NCI-H524 (cell line): ENCODE measurements at places on chromosomes 7 and 10.

DNA sequence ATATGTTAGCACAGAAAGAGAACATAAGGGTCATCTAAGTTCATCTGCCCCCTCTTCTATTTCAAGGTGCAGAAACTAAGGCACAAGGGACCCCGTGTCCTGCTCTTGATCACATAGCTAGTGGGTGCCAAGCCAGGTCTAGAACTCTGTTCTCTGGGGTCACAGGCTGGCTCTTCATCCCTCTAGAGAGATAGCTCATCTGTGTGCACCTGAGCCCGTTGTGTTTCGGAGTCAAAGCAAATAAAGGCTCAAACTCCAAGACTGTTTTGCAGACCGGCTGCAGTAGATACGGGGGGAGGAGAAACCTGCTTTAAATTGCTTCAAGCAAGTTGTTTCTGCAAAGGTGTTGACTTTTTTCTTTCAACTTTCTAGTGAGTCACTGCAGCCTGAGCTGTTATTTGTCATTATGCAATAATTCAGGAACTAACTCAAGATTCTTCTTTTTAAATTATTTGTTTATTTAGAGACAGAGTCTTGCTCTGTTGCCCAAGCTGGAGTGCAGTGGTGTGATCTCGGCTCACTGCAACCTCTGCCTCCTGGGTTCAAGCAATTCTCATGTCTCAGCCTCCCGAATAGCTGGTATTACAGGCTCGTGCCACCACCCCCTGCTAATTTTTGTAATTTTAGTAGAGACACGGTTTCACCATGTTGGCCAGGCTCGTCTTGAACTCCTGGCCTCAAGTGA lies 6.5 kb downstream of the BLVRA start:
- no peak for DNase-seq

DNA sequence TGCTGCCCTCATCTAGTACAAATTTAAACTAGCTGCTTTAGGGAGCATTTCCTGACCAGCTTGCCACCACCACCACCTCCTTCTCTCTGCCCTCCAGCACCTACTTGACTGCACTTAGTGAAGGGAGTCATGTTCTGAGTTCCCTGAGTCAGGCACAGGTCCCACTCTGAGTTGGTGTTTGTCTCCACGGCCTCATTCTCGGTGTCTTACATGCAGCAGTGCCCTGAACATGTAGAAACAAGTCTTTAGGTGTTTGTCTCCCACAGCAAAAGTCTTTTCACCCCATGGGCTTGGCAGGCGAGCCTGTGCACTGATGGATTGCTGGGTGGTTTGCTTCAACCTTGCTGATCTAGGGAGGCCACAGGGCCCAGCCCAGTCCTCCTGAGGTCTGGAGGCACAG lies 16.9 kb downstream of the TSPAN14 start:
- DNase-seq: no peak

DNA sequence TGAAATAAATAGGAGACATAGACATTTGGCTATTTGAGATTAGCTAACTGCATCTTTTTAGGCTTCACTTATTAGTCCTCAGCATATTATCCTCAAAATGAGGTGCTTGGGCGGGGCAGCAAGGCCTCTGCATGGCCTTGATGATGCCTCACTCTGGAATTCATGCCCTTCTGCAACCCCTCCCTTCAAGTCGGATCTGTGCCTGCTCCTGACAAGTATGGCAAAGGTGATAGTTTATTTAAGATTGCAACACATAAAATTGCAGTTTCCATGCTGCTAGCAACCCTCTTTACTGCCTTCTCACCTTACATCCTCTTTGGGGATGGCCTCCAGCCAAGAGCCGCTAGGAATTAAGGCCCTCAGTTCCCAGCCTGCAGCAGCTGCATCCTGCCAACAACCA lies 241.3 kb upstream of the ADARB2 start:
- DNase-seq: peak; percentile 57

- no peak for DNase-seq
Measured at GRCh38 chr7:101177644-101178043, 2.4 kb downstream of the NAT16 start.

DNA sequence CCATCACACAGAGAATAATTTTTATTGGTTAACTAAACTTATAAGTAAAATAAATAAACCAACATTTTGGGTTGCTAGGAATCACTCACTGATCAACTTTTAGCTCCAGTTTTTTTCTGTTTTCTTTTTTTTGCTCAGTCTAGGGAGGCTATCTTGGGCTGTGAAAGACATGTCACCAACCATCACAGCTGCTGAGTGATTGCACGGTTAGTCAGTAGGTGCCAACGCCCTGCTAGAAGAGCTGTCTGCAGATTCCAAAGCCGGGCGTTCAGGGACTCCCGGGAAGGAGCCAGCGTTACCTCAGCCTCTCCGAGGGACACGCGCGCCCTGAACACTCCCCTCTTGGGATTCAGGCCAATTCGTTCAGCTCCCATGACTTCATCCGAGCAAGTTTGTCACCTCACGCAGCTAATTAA lies 604 bp upstream of the STAM start:
- no peak for DNase-seq

DNA sequence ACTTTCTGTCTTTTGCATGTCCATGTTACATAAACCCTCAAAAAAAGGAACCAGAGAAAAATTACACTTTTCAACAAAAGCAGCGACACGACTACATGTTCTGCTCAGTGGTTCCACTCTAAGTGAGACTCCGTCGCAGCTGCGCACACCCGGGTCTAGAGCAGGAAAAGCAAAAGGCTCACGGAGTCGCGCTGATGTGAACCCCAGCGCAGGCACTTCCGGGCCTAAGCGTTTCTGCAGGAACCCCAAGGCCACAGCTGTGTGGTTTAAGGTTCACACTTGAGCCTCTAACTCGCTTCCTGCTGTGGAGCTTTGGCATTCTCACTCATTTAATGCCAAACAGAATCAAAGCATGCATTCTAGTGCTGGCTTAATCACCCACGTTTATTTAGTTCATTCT lies 240.3 kb downstream of the DNAJB6 start:
- no peak for DNase-seq

GRCh38 chr7:101538596-101539459 lies 90.3 kb downstream of the MYL10 start:
- DNase-seq: peak; percentile 63

GRCh38 chr10:80917636-80918035 lies 379.9 kb downstream of the SH2D4B start:
- DNase-seq: peak; percentile 47

DNA sequence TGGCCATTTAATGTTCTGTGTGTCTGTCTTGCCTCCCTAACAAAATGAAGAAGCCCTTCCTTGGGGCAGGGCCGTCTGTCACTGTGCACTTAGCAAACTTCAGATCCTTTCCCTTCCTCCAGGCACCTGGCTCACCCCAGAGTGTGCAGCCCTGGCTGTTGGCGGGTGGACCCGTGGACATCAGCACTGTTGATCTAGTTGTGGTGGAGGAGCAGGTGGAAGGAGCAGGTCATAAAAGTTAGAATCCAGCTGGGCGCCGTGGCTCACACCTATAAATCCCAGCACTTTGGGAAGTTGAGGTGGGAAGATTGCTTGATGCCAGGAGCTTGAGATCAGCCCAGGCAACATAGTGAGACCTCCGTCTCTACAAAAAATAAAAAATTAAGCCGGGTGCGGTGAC lies 12.7 kb downstream of the RAB19 start:
- no peak for DNase-seq

- no peak for DNase-seq
Measured at GRCh38 chr7:47474937-47475879, 106.7 kb downstream of the TNS3 start.

GRCh38 chr10:25297466-25297865 lies 122.7 kb downstream of the GPR158 start:
- no peak for DNase-seq

DNA sequence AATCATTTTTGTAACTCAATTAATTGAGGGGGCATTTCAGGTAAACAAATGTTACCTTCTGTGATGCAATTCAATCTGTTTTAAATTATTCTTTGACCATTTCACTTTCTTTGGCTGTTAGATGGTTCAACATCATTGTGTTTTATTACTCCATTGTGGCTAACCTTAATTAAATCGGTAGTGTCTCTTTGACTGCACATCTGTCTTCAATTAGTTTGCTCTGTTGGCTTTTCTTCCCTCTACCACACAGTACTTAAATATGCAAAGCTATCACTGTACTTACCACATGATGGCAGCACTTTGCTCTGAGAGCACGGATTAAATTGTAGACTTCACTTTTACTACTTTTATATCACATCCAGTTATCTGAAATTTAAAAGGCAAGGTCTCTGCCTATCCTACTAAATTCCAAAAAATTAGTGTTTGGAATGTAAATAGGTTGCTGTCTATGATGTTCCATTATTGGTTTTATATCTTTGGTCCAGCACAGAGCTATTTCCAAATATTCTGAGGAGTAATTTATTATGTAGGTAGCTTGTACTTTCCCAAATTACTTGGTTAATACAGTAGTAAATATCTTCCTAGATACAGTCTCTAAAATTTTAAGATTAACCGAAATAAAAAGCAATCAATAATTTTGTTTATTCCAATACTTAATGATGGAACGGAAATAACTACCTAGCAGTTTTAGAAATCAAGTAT lies 352.0 kb downstream of the PCLO start:
- peak; percentile 64 for DNase-seq

DNA sequence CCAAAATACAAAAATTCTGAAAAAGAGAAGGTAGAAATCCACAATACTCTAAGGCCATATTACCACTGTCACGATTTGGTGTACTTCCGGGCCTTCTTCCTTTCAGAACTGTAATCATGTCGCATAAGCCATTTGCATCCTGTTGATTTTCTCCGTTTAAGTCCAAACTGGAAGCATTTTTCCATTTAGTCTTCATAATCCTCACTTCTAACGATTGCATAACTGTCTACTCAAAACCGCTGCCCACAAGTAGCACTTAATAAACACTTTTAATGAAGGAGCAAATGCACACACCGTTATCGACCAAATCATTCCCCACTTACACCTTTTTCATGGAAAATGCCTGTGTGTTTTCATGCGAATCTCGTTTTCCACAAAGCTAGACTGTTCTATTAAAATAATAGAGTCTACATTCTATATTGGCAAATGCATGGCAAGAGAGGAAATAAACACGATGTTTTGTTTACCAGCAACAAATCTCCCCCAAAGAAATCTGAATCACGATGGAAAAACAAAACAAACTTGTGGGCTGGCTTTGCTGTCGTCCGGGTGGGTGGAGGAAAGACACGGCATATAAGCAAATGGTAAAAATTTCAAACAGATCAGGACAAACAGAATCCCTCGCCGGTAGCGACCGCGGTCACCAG lies 1.0 kb downstream of the ATE1 start:
- no peak for DNase-seq

- DNase-seq: no peak
Measured at GRCh38 chr7:5489991-5490536, 66.4 kb upstream of the TNRC18 start.

DNA sequence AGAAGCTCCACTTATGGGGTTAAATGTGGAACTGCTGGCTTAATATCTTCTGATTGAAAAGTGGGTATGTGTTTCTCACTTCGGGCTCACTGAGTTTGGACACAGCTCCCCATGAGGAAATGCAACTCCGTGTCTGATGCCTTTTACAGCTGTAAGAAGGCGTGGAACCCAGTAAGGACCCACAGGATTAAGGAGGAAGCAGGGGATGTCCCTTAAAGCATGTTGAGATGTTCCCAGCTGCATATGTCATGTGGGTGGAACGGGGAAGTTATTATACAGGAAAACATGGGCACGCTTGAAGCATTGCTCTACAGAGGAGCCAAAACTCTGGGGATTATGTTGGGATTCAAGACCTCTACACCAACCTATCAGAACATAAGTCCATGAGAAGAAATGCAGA lies 224.4 kb downstream of the NEBL start:
- DNase-seq: no peak

GRCh38 chr7:21338728-21339164 lies 89.1 kb upstream of the SP4 start:
- no peak for DNase-seq

- no peak for DNase-seq
Measured at GRCh38 chr7:93973134-93973533, 31.0 kb downstream of the BET1 start.

GRCh38 chr10:33256458-33256857 lies 78.0 kb downstream of the NRP1 start:
- DNase-seq: no peak

GRCh38 chr10:75599875-75600648 lies 168.6 kb downstream of the LRMDA start:
- no peak for DNase-seq

GRCh38 chr7:156000601-156001396 lies 188.5 kb upstream of the SHH start:
- DNase-seq: no peak

- DNase-seq: no peak
Measured at GRCh38 chr10:68046642-68047041, 28.4 kb downstream of the HERC4 start.

GRCh38 chr10:113386005-113386404 lies 166.8 kb upstream of the HABP2 start:
- no peak for DNase-seq

DNA sequence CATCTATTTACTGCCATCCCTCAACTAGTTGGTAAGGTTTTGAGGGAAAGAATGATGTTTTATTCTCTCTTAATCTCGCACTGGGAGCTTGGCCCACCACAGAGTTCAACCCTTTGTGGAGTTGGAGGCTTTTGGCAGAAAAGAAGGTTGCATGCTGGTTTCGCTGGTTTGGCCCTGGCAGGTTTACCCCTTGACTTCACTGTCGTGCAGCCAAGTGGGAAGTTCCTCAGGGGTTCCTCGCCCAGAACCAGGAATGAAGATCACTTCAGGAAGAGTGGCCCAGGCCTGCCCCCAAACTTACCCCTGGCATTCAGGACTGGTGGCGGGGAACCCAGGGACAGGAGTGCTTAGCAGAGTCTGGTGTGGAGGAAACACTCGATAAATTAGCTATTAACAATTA lies 103.1 kb upstream of the LYZL2 start:
- no peak for DNase-seq

- DNase-seq: peak; percentile 0
Measured at GRCh38 chr7:128200376-128200775, 40.7 kb upstream of the LEP start.

GRCh38 chr7:157861031-157861491 lies 524.3 kb downstream of the DNAJB6 start:
- DNase-seq: no peak

DNA sequence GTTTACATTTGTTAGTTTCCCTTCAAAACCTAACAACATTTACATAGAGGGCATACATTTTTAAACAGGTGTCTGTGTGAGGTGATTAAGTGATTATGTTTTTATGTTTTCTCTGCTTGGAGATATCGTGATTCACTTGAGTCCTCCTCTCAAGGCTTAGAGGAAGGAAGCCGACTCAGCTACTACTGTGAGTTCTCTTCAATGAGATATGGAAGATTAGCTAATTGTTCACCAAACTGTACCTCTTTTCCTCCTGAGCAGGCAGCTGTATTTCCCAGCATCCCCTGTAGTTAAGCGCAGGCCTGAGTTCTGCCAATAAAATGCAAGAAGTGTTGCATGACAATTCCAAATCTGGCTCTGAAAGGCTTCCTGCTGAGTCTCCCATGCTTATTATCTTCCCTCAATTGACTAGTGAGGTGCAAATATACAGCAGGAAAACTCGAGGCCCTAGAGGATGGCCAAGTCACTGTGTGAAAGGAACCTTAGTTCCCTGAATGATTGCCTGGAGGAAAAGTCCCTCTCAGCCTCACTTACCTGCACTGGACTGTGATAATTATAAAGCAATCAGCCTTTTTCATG lies 528.7 kb downstream of the GRM8 start:
- no peak for DNase-seq

- DNase-seq: peak; percentile 81
Measured at GRCh38 chr7:93212881-93213280, 13.4 kb downstream of the HEPACAM2 start.

GRCh38 chr10:130230611-130231010 lies 94.4 kb downstream of the GLRX3 start:
- DNase-seq: no peak
